ENCODE measurements at places on chromosomes 6 and 20.

DNA sequence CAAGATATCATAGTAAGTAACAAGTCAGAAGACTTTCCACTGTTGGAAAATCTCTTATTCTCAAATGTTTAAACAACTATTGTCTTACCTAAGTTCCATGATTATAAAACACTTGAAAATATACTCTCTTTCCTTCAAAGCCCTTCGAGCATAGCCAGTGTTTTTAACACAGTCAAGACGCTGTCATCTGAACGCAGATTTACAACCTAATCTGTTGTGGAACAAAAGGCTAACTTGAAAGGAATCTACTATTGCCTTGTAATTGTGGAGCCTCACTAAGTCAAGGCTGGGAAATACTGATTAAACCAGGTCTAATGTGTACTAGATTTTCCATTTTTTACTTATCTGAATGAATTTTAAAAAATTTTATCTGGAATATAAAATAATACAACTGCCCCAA is 205.8 kb downstream of the TRDN start:
- DNase-seq = no peak

DNA sequence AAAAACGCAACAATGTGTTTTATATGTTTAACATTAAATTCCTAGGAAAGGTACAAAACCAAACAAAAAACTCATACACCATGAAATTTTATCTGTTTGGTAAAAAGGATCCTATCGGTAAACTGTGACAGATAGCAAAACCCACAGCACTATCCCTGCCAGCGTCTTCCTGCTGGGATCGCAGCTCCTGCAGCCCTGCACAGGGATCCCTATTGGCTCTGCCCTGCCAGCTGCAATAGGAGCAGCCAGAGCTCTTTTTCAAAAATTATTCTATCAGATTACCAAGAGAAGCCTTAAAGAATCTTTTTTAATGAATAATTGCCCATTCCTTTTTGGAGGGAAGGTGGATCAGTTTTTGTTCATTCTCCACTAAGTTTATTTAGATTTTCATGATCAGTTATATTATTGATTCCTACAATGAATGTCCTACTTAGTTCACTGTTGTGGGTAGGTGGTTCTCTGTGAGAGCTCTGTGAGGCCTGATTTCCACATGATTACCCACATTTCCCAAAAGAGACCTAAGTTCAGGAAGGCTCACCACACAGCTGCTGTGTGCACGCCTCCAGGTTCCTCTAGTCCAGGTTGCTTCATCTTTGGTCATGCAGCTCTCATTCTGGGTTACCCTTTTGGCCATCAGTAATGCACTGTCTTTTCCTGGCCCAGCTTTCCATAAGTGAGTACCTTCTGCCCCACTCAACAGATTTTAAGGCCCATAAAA is 293.8 kb downstream of the FRK start:
- no peak for DNase-seq

- DNase-seq = no peak
Observed at GRCh38 chr6:118648866-118649554, 2.4 kb downstream of the CEP85L start.

DNA sequence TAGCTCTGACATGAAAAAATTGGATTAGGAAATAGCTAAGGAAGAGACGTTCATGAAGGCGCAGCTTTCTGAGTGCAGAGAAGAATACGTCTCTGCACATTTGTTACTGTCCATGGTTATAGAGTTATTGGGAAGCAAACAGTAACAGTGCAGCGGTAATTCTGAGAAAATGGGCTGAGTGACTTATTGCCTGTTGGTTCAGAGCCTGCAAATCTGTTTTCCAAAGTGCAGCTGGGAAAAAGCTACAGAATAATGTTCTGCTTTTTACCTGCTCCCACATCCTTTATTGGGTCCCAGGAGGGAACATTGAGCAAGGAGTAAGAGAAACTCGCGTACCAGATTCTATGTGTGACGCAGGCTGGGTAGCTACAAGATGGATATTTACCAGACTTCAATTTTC is 160.2 kb downstream of the BTBD3 start:
- no peak for DNase-seq

- no peak for DNase-seq
Observed at GRCh38 chr6:96156425-96156824, 140.7 kb downstream of the FUT9 start.

- no peak for DNase-seq
Observed at GRCh38 chr20:38986663-38987062, 24.5 kb downstream of the DHX35 start.

DNA sequence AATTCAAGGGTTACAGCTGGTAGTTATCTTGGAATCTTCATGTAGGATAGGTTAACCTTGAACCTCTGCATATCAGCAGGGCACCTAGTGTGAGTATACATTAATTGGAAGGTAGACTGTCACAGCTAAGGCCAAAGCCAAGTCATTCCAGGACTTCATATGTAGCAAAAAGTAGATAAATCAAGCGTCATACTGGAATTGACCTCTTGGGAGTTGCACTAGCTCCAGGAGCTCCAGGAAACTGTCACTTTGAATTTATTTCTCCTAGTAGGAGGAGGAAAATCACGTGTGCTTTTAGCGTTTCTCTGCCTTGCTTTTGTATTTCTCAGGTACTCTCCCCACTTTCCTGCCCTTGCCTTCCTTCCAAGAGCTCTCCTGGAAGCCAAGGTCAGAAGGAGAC is 30.3 kb downstream of the RIPOR2 start:
- no peak for DNase-seq

DNA sequence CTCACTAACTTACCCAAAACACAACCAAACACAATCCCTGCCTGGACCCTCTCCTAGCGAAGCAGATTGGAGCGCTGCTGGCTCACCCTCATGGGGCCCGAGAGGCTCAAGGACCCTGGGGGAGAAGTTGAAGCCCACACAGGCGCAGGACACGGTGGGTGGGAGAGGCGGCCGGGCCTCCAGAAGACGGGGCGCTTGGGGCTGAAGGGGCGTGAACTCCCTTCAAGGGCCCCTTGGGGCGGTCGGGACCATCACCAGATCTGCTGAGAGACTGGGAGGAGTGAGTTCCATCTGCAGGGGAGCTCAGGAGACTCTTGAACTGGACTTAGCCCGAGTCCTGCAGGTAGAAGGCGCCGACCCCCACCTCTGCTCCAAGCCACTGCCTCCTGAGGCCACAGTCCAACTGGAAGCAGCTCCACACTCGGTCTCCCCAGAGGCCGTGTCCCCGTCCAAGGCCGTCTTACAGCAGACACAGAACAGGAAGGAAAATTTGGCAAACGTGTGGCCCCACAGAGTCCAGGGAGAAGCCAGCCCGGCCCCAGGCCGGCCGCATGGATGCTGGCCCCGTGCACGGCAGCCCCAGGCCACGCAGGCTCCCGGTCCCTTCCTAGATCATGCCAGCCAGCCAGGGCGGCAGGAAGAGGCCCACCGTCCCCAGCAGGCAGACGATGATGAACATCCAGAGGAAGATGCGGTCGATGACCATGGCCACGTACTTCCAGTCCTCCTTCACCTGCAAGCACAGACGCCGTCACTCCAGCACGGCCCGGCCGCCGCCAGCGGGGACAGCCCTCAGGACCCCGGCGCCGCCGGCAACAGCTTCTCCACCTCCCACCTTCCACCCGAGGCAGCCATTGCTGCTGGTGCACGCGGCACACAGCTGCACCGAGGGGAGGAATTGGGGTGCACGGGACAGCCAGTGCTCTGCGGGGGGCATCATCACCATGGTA is 14.7 kb downstream of the CHRNA4 start:
- DNase-seq = no peak

GRCh38 chr20:2468581-2469407 is 1.8 kb downstream of the SNRPB start:
- DNase-seq = no peak

Measured in substantia nigra (tissue), 51 donors.